ENCODE measurements at places on chromosomes 3 and 15.
A peak's percentile ranks its signal among the peaks of the same experiment; 100 is the strongest.

GRCh38 chr15:59501597-59501996 is 63.6 kb downstream of the FAM81A start:
- DNase-seq: peak; percentile 60

GRCh38 chr3:45056608-45057301 is 30.7 kb downstream of the CLEC3B start:
- no peak for DNase-seq

- peak; percentile 21 for DNase-seq
These were observed 65.5 kb downstream of the CORO2B start for GRCh38 chr15:68644083-68644904.

DNA sequence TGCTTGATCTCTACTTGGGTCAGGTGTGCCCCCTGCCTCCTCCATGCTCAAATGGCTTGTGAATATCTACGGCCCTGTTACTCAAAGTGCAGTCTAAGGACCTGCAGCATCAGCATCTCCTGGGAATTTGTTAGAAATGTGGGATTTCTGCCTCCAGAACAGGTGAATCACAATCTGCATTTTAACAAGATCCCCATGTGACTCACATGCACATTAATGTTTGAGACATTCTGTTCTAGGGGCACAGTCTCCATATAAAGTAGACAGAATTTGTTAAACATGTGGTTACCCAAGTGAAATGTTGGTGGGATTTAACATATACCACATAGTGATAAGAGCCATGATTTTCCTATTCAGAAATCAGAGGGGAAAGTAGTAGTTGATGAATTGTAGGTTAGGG is 256.2 kb downstream of the NR1D2 start:
- no peak for DNase-seq

DNA sequence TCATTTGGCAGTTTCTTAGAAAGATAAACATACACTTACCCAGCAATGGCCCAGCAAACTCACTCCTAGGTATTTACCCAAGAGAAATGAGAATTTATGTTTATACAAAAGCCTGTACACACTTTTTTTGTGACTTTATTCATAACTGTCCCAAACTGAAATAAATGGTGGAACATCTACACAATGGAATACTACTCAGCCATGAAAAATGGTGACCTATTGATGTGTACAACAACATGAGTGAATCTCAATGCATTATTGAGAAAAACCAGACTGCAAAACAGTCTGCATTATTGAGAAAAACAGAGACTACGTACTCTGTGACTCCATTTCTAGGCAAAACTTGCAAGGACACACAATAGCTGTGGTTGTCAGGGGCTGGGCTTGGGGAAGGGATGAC is 37.2 kb downstream of the SNRK start:
- DNase-seq: no peak

DNA sequence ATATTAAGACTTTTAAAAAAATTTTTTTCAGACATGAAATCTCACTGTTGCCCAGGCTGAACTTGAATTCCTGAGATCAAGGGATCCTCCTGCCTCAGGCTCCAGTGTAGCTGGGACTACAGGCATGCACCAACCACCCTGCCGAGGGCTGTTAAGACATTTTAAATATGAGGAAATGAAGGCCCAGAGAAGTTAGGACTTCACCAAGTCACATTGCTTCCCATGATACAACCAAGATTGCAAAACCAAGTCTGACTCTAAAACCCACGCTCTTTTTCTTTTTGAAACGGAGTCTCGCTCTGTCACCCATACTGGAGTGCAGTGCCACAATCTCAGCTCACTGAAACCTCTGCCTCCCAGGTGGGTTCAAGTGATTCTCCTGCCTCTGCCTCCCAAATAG is 28.0 kb downstream of the PTPN9 start:
- DNase-seq: no peak

- peak; percentile 18 for DNase-seq
These were observed 43.5 kb downstream of the LPP start for GRCh38 chr3:188197388-188197847.

- DNase-seq: no peak
These were observed 4.9 kb upstream of the ZNF662 start for GRCh38 chr3:42901073-42901415.

- peak; percentile 25 for DNase-seq
These were observed at the start of gene IGSF11 for GRCh38 chr3:119034256-119035013. TSS of gene IGSF11 (minus strand) at chr3:119034846. CDS start at chr3:119034582, 264 bp downstream.

- no peak for DNase-seq
These were observed 13.3 kb downstream of the GABPB1 start for GRCh38 chr15:50341616-50342136.

DNA sequence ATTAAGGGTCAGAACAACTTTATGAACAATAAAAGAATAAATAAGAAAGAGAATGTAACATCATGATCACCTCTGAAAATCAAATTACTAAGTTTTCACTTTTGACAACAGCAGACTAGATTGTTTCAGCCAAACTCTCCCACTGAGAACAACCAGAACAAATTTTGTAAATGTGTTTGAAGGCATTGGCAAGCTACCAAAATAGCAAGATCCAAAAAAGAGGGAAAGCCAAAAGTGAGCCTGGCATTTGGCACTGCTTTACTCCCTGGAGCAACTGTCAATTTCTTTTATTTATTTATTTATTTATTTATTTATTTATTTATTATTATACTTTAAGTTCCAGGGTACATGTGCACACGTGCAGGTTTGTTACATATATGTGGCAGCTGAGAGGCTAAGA is 67.2 kb downstream of the CFAP44 start:
- DNase-seq: no peak

DNA sequence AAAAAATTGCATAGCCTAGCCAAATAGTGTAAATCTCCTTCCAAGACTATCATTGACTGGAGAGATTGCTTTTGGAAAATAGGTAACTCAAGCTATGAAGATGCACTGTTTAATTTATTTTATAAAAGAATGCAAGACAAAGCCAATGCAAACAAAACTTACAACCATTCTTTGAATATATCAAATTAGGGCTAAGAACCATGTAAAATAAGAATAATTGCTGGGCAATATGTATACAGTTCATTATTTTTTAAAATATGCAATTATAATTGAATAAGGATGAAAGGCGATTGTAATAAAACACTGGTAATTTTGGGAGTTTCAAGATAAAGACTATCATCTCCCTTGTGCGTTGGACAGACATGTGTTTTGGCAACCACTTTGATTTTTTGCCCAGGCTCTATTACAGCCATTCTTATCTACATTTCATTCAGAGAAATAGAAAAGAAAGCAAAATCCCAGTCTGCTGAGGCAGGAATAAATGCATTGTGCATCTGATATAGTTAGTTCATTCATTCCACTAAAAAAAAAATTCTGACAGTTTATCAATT is 242.3 kb upstream of the ROBO1 start:
- no peak for DNase-seq

DNA sequence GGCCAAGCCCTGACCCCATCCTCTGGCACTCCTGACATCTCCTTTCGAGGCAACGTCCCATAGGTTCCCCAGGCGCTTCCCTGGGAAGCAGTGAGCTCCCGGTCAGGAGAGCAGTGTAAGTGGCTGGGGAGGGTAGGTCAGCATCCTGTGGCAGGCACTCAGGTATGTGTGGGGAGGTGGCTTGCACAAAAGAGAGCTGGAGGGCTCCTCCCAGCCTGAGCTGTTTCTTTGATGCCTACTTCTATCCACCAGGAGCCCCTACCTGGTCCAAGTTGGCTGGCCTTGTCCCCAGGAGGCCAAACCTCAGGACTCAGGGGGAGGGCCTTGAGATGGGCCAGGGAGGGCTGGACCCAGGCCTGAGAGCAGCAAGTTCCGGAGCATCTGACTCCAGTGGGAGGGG is 31.7 kb upstream of the LINGO1 start:
- DNase-seq: no peak

DNA sequence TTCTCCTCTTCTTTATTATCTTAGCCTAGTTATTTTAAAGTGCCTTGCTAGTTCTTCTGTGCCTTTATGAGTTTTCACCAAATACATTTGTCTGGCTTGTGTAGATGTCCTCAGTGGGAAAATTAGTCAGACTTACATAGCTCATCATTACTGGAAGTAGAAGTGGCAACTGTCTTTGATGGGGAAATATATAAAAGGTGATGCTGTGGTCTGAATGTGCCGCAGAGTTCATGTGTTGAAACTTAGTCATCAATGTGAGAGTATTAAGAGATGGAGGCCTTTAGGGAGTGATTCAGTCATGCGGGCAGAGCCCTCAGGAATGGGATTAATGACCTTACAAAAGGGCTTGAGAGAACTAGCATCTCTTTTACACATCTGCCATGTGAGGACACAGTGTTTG is 6.4 kb upstream of the ERICH6 start:
- no peak for DNase-seq

- no peak for DNase-seq
These were observed 27.4 kb downstream of the RAD51 start for GRCh38 chr15:40722354-40722753.

GRCh38 chr3:54909191-54909590 is 18.7 kb downstream of the LRTM1 start:
- no peak for DNase-seq

DNA sequence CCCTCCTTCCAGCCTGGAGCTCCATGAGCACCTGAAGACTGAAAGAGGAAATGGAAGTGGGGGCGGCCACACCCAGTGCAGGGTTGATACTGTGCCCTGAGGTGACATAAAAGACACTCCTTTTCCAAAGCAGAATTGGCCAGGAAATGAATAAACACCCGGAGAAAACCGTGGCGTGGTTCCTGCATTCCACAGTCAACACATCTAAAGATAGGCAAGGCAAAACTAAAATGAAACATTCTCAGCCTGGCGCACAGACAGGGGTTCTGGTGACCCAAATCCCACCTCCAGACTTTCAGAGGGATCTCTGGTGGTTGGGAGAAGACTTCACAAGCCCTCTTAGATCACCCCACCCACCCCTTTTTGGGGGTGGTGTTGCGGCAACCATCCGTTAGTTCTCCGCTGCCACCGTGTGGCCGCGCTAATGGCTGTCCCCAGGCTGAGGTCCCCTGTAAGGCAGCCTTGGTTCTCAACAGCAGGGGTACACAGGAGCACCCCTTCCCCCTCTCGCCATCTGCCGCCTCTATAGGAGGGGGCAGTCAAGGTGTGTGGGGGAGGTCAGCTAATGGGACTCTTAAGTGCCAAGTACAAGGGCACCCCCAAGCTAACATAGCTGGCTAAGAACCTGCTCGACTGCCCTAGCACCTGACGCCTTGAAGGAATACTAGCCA is 2.5 kb upstream of the MST1R start:
- DNase-seq: peak; percentile 55

GRCh38 chr15:32859251-32859650 is 141.4 kb downstream of the GREM1 start:
- DNase-seq: no peak

GRCh38 chr15:91522605-91523332 is 330.7 kb upstream of the SLCO3A1 start:
- no peak for DNase-seq

- DNase-seq: no peak
These were observed 44.8 kb downstream of the LHFPL4 start for GRCh38 chr3:9508781-9509180.

- no peak for DNase-seq
These were observed 203.6 kb upstream of the WNT5A start for GRCh38 chr3:55690726-55691125.

DNA sequence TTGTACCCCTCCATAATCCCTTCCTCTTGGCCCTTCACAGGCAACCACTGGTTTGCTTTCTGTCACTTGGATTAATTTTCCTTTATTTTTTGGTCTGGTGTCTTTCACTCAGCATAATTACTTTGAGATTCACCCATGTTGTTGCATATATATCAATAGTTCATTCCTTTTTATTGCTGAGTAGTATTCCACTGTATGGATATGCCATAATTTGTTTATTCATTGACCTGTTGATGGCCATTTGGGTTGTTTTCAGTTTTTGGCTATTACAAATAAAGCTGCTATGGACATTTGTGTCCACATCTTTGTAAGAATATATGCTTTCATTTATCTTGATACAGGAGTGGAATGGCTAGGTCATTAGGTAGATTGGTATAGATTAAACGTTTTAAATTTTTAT is 5.9 kb upstream of the ZNF621 start:
- no peak for DNase-seq

DNA sequence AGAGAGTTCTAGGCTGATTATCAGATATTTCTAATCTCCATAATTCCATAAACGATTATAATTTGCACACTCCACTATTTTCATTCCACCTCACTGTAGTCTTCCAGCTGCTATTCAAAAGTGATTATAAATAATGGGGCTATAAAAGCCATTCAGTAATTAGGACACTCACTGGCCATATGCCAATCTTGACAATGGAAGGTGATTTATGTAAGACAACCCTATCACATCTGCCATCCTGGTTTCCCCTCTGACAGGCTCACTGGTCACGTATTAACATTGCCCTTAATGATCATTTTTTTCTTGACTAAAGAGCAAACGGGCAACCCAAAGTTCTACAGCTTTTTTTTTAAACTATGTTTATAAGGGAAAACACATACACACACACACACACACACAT is 402.4 kb downstream of the MAGI1 start:
- DNase-seq: no peak
